Hindlimb muscle (tissue), 1 donor: ENCODE measurements at places on chromosomes 3 and 15. TPM values are rescaled to one million over a fixed set of nuclear protein-coding genes. Genes with fewer than 3 reads are reported as not detected.

GRCh38 chr3:150074277-150074676, 103.6 kb upstream of the PFN2 start:
- DNase-seq, result no peak

GRCh38 chr15:49674370-49674769, 53.5 kb downstream of the DTWD1 start:
- DNase-seq, result no peak

DNA sequence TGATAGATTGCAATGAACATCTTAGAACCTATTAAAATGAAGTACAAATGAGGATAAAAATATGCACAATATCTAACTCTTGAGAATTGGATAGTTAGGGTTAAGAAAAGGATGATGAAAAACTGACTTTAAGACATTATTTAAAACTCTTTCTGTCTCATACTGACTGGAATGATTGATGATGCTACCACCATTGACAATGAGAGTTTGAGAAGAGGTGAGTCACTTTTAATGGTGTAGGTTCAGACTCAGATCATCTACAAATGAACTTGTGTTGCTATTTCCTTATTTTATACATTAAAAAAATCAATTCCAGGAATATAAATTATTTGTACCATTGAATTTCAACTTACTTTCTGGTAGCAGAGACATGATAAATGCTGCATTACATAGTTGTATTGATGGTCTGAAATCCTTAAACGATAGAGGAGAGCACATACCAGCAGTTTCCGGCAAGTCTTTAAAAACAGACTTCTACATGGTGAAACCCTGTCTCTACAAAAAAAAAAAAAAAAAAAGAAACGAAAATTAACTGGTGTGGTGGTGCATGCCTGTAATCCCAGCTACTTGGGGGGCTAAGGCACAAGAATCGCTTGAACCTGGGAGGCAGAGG, 409.0 kb downstream of the OTOL1 start:
- DNase-seq, result no peak

GRCh38 chr3:98329392-98330124, 24.1 kb upstream of the OR5K4 start:
- peak; percentile 29 for DNase-seq

GRCh38 chr3:23325466-23326065, 122.4 kb downstream of the UBE2E2 start:
- no peak for DNase-seq

DNA sequence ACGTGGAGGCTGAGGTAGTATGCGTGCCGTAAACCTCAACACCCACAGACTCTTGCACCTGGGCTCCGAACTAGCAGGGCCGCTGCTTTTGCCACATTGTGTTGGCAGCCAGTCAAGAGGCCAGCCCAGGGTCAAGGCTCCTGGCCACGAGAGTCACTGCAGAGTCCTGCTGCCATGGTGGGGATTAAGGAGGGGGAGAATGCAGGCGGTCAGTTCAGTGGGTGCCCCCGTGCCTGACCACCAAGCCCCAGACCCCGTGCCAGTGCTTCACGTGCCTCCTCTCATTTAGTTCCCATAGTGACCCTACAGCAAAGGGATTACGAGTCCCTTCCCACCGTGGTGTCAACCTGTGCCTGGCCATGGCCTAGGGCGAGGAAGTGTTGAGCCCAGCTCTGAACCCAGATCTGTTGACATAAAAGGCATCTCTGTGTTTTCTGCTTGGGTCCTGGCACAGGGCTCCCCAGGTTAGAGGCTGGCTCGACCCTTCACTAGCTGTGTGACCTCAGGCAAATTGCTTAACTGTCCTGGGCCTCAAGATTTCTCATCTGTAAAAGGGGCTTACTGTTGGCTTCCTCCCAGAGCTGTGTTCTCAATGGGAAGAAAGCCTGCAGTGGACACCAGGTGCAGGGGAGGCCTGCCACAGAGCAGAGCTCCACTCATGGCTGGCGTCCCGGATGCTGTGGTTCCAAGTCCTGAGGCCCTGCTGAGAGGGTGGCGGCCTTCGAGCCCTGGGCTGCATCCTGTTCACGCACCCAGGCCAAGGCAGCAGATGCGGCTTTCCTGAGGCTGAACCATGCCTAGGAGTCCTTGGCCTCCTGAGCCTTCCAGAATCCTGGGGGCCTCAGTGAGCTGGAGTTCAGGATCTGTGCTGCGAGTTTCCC, 32.8 kb downstream of the FBLN2 start:
- no peak for DNase-seq

GRCh38 chr3:15339786-15340215, 7.4 kb upstream of the SH3BP5 start:
- DNase-seq, result no peak

DNA sequence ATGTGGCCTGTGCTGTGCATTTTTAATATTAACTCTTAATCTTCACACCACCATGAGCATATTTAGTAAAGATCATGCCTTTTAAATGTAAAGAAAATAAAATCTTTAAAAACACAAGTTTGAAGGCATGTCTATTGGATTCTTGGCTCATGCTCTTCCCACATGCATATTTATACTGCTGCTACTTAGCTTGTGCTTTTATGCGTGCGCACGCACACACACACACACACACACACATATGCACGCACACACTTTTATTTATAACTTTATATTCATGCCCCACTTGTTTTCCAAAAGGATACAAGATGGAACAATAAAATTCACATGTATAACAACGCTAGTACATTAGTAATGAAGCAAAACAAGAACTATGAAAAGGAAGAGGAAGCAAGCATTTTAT, 36.1 kb upstream of the ZPLD1 start:
- DNase-seq, result no peak

DNA sequence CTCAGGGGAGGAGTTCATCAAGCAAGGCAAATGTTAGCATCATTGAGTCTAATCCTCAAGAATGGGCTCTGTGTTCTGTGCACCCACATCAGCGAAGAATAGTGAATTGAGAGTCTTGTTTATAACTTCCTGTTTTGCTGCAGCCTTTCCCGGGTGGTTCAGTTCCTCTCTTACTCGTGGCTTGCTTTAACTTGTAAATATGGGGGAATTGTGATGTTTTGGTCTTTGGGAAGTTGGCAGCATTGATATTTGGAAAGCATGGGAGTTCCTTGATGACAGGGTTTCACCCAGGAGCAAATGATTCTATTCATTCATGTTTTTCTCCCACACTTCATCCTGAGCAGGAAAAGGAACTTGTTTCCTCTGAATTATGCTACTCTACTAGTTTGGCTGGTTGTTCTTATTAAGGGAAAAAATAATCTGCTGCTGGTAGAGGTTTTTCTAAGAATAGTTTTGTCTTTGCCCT, 40.4 kb downstream of the GPD1L start:
- DNase-seq, result peak; percentile 8

GRCh38 chr3:3064297-3064696, 45.9 kb downstream of the IL5RA start:
- no peak for DNase-seq

DNA sequence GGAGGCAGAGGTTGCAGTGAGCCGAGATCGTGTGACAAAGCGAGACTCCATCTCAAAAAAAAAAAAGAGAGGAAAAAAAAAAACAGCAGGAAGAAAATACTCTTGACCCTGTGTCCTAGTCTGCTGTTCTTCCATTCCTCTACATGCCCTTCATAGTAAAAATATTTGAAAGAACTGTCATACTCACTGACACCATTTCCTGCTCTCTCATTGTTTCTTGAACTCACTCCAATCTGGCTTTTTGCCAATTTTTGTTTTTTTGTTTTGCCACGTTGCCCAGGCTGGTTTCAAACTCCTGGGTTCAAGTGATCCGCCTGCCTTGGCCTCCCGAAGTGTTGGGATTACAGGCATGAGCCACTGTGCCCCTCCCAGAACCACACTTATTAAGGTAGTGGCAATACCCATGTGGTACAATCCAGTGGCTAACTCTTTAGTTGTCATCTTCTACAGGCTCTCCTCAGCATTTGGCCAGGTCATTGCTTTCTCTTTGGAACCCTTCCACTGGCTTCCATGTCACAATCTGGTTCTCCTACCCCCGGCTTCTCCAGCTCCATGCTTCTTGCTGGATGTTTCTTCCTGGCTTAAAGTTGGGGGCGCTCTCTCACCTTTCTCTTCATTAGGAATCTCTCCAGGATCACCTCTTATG, 238.2 kb upstream of the C2CD4B start:
- DNase-seq, result no peak

- no peak for DNase-seq
These were observed 9.4 kb downstream of the MAP6D1 start for GRCh38 chr3:183815951-183816475.

- DNase-seq, result no peak
These were observed 114.3 kb downstream of the PPM1L start for GRCh38 chr3:160870327-160870726.

GRCh38 chr3:157174290-157174648, 14.3 kb upstream of the CCNL1 start:
- no peak for DNase-seq

DNA sequence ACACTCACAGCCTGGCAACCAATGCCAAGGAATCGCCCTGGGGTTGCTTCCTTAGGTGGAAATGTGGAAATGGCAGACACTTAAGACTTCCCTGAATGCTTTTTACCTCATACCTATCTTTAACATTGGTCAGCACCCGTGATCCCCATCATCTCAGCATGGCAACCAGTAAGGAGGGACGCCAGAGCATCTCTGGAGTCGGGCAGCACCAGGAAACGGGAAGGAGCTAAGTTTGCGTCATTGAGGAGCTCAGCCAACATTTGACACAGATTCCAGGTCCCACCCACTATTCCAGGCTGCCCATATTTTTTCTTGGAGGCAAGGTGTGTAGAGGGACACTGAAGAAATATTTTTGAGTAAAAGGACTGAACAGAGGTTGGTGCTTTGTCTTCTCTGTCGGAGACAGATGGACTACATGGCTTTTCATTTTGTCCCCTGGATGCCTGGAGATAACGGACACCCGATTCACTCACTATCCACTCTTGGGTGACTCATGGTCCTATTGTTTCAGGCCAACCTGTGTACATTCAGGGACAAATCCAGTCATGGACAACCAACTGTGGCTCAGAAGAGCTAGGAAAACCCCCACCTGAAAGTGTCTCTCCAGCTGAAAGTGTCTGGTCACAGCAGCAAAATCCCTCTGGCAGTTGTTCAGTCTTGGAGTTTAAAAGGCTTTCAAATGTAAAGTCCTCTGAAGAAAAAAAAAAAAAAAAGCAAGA, 70.4 kb upstream of the OXTR start:
- no peak for DNase-seq

DNA sequence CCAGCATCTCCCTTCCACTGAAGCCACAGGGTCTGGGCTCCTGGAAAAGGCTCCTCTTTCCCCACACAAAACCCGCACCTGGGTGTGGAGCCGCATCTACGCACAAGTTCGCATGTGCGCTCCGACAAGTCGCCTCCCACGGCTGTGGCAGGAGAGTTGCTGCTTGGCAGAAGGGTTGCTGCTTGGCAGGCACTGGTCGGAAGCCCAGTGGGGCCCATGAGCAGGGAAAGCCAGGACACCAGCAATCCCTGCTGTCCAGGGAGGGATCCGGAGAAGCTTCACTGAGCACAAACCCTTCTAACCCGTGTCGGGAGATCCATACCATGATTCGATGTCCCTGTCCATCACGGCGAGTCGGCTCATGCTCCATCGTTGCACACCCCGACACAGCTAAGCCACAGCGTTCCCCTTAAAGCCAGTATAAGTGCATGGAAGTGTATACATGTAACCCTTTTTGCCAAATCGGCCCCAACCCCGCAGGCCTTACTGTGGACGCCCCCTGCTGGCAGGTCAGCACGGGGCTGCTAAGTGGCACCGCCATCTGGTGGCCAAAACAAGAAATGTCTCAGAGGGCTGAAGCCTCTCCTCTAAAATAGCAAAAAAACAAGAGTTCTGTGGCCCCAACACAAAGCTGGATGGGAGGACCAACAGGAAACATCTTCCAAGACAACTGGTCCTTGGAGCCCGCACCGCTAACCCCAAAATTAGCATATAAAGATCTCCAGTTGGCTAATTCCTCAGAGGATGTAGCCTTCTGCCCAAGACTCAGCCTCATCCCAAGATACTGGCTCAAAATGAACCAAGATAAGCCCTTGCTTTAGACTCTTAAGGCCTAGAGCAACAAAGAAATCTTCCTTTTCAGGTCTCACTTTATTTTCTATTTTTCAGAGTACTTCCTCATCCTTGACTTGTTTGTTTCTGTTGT, 8.3 kb downstream of the ANKRD63 start:
- peak; percentile 79 for DNase-seq

DNA sequence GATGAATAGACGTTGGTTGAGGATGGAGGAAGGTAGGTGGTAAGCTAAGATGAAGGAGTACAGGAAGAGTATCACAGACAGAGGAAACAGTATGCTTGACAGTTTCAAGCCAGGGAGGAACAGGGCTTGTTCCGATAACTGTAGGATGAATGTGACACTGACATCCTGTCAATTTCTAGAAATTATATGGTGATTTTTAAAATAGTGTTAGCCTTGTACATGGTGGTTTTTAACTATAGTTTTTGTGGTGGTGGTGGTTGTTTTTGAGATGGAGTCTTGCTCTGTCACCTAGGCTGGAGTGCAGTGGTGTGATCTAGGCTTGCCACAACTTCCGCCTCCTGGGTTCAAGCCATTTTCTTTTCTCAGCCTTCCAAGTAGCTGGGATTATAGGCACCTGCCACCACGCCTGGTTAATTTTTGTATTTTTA, 92.8 kb downstream of the FNDC3B start:
- DNase-seq, result no peak

DNA sequence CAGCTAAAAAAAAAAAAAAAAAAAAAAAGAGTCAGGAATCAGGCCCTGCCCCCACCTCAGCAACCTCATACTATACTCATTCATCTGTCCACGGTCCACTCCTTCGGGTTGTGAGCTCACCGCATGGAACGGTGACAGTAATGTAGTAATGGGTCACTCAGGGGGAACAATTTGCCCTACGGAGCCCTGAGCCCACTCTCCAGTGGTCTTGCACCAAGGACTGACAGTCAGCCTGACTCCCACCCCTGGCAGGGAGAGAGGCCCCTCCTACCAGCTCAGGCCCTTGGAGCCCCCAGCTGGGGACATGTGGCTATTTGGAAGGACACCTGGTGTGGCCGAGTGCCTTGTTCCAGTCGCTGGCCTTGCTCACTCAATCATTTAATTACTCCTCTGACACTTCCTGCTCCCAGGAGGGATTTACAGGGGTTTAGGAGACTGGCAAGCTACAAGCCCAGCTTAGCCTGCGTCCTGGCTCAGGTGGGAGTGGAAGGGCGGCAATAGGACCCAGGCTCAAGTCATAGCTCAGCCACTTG, 19.9 kb upstream of the CACNA2D2 start:
- no peak for DNase-seq

GRCh38 chr3:138381413-138381901, 33.1 kb downstream of the MRAS start:
- DNase-seq, result no peak

GRCh38 chr3:72375237-72376076, 472.8 kb downstream of the SHQ1 start:
- DNase-seq, result no peak

Gene PPP1R14D
- polyA plus RNA-seq, result not detected

Gene P3H2
- 63.2 TPM for polyA plus RNA-seq

Gene BAHD1
- polyA plus RNA-seq, result 24.8 TPM

Gene FILIP1L
- 42.3 TPM for polyA plus RNA-seq

Gene IGSF11
- polyA plus RNA-seq, result 0.86 TPM

Gene CLDN18
- polyA plus RNA-seq, result 0.44 TPM

Gene IQCH
- 0.53 TPM for polyA plus RNA-seq

Gene IMPG2
- polyA plus RNA-seq, result 1.5 TPM

Gene SLC24A1
- polyA plus RNA-seq, result 8.5 TPM

Gene AP3B2
- polyA plus RNA-seq, result 0.59 TPM

Gene EIF5A2
- polyA plus RNA-seq, result 4.1 TPM

Gene GNB4
- 38.0 TPM for polyA plus RNA-seq

Gene IL20RB
- polyA plus RNA-seq, result 0.97 TPM

Gene ASB14
- polyA plus RNA-seq, result 1.1 TPM
